Immature natural killer cell (primary cell): ENCODE measurements at places on chromosomes 6 and 20. TPM values are rescaled to one million over a fixed set of nuclear protein-coding genes. Genes with fewer than 3 reads are reported as not detected.

GRCh38 chr20:49682278-49682677 lies 31.4 kb downstream of the B4GALT5 start:
- no peaks in the 10 kb centered on the region for H3K27me3 ChIP-seq
- H3K27ac ChIP-seq: peak overlapping the region; percentile 81
- DNase-seq: no peak
- no peaks in the 10 kb centered on the region for H3K36me3 ChIP-seq

Gene LZTS3
- polyA plus RNA-seq: not detected

GRCh38 chr20:10060226-10060625 lies 25.4 kb downstream of the ANKEF1 start:
- DNase-seq: no peak
- no peak overlapping the region for H3K27ac ChIP-seq

Gene SLC24A3
- polyA plus RNA-seq: not detected

Gene RRBP1
- polyA plus RNA-seq: 4.1 TPM

Gene SALL4
- polyA plus RNA-seq: 0.08 TPM

- H3K4me3 ChIP-seq: no peak overlapping the region
- H3K27ac ChIP-seq: no peak overlapping the region
- DNase-seq: no peak
- H3K4me1 ChIP-seq: peaks cover 1% of the 10 kb centered on the region
- peaks cover 15% of the 10 kb centered on the region for H3K36me3 ChIP-seq
Measured at GRCh38 chr20:45426320-45427016, 10.5 kb downstream of the PIGT start.
